Putamen (tissue), 1 donor: ENCODE measurements at places on chromosomes 3 and 15.

- DNase-seq = no peak
These were observed 887.4 kb upstream of the ROBO1 start for GRCh38 chr3:80655216-80655615.

DNA sequence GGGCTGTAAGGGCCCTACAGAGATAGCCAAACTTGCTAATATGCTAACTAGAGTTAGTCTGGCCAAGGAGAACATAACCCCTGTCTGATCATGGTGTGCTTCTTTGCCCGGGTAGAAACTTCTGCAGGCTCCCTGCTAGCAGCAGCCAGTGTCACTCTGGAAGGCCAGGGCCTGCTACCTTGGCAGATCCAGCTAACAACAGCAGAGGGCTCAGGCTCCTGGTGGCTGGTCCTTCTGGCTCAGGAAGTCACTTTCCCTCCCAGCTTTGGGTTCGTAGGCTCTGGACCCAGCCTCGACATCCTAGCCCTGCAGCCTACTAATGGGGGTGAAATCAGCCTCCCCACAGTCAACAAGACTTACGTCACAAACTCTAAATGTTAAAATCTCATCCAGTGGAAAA lies 373.7 kb upstream of the RGMA start:
- no peak for DNase-seq

- no peak for DNase-seq
These were observed 102.8 kb upstream of the GBE1 start for GRCh38 chr3:81864272-81864671.

GRCh38 chr15:68526784-68527183 lies 52.0 kb upstream of the CORO2B start:
- no peak for DNase-seq

DNA sequence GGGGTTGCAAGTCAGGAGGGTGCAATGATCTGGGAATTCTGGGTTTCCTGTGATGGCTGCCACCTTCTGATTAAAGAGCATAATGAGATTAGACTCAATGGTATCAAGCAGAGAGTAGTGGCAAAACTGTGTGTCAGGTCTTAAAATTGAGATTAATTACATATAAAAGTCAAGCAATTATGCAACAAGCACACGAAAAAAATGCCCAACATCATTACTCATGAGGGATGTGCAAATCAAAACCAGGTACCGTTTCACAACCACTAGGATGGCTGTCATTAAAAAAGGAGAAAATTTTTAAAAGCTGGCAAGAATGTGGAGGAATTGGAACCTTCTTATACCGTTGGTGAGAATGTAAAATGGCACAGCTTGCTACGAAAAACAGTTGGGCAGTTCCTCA lies 205.0 kb downstream of the OSBPL10 start:
- DNase-seq = no peak
